ENCODE measurements at places on chromosomes 1 and 21.

DNA sequence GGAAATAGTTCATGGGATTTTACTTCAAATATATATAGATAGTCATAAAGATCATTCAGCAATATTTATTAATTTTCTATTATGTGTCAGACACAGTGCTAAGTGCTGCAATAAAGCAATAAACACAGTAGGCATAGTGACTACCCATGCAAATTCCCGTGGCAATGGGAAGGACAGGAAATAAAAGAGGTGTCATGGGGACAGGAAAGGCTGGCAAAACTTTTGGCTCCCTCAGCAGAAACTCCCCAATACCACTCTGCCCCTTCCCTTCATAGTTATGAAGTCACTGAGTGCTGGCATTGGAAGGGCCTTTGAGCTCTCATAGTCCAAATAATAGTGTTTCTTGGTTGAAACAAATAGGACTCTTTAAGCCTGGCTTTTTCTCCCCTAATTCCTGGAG, 104.4 kb upstream of the DPT start:
- DNase-seq: no peak

- DNase-seq: no peak
Observed at GRCh38 chr1:201742476-201742875, 86.5 kb upstream of the IPO9 start.

DNA sequence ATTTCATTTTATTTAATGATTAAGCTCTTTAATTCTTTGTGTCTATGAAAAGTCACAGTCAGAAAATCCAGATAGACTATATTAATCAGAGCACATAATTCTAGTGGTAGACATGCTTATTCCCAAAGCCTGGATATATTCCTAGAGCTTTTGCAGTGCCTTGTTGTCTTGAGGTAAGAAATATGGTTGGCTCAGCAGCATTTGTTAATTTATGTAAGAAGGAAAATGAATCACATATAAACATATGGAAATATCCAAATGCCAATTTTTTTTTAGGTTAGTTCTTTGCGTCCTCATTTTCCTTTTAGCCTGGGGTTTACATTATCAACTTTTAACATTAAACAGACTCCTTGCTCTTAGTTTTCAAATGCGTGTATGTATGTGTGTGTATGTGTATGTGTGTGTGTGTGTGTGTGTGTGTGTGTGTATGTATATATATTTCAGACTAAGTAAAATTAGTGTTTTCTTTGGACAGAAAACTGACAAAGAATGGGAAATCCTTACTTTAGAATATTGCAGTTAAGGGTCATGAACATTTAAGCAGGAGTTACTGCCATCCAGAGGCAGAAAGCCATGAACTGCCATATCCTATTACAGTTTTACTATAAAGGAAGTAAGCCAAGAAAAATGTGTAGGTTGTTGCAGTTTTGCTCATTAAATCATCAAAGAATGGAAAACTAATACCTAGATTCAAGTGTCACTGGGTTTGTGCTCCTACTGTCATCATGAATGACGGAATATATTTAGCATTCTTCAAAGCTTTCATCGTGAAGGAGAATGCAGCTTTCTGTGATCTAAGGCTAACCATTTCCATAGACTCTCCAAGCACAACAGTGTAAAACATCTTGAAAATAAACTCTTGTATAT, 477.1 kb upstream of the NR5A2 start:
- no peak for DNase-seq

- no peak for DNase-seq
Observed at GRCh38 chr1:180503280-180503862, 994 bp upstream of the ACBD6 start.
